ENCODE measurements at places on chromosomes 13 and 19.

- DNase-seq, result no peak
These were observed 58.9 kb downstream of the SPACA7 start for GRCh38 chr13:112434937-112435523.

DNA sequence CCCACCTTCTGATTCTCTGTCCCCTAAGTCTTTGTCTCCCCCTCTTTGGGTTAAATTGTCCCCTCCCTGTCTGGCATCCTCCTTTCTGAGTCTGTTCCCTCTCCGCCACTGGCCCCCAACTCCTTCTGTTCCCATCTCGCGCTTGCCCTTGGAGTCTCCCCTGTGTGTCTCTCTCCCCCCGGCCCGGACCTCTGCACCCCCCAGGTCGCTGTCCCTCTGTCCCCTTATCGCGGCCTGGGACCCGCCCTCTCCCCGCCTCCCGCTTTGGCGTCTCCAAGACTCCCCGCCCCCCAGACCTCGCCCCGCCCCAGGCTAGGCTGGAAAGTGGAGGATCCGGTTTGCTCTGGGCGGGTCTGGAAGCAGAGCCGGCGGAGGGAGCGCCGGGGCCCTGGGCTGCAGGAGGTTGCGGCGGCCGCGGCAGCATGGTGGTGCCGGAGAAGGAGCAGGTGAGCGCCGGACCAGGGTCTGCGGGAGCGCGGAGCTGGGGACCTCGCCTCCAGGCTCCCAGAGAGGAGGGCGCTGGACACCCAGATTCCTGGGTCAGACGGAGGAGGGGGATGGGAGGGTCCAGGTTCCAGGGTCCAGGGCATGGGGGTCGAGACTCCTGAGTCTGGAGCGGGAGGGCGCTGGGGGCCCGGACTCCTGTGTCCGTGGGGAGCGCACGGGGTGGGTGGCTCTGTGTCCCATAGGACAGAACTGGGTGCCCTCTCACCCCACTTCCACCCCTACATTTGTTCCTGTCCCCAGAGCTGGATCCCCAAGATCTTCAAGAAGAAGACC, at the start of gene TRPM4:
TSS of gene TRPM4 (plus strand) at position 348 of the 780 bp plus-strand sequence. CDS start at position 423, 75 bp downstream.
- peak; percentile 30 for DNase-seq

GRCh38 chr19:39539518-39540332, at the start of gene EID2:
EID2 (minus strand) TSS chr19:39540161; CDS start chr19:39540079, 82 bp downstream.
- DNase-seq, result peak; percentile 91

- DNase-seq, result no peak
These were observed 202.5 kb upstream of the RFC3 start for GRCh38 chr13:33615436-33615835.

GRCh38 chr19:10842788-10843187, 5.4 kb upstream of the C19orf38 start:
- DNase-seq, result no peak

DNA sequence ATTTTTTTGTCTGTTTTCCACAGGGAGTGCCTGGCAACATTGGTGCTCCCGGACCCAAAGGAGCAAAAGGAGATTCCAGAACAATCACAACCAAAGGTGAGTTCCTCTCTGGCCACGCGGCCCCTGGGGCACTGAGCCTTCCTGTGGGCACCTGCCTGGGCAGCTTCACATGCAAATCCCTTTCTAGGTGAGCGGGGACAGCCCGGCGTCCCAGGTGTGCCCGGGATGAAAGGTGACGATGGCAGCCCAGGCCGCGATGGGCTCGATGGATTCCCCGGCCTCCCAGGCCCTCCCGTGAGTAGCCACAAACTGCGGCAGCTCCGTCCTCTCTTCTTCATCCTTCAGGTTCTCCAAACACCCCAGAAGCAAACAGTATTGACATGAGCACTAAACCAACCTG, 99.4 kb downstream of the RAB20 start:
- DNase-seq, result no peak

- DNase-seq, result no peak
These were observed 5.3 kb upstream of the GPR183 start for GRCh38 chr13:99312493-99312883.

GRCh38 chr19:32475141-32476031, 69.8 kb downstream of the DPY19L3 start:
- DNase-seq, result no peak

GRCh38 chr13:60267498-60268202, 103.9 kb upstream of the DIAPH3 start:
- no peak for DNase-seq

GRCh38 chr13:50631041-50631440, 212.5 kb downstream of the DLEU7 start:
- no peak for DNase-seq

DNA sequence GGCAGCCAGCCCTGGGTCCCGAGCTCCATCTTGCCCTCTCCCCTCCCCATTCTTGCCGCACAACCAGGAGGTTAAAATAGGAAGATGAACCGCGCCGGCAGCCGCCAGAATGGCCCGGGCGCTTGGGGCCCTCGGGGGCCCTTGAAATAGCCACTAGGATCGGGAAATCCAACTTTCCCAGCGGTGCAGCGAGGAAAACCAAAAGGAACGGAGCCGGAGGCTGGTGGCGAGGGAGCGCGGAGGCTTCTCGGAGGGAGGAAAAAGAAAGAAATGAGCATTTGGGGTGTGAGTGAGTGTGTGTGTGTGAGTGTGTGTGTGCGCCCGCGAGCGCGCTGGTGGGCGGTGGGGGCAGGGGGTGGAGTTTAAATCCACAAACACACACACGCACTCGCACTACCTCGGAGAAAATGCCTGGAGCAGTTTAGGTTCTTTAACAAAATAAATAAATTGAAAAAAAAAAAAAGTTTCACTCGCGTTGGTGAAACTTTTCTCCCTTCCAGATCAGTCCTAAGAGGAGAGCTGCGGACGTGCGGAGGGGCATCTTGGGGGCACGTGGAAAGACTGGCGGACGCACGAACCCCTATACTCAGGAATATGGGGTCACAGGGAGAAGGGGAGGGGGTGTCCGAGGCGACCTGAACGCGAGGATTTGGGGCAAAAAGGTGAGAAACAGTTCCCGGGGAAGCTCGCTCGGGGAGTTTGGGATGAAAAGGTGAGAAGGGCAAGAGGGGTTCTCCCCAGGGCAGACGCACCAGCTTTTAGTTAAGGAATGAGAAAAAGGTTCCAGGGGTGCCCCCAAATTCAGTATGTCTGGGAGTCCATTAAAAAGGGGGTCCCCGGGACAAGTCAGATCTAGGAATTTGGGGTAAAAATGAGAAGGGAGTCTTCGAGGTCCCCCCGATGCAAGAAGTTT, 1.3 kb downstream of the RFX2 start:
- no peak for DNase-seq

GRCh38 chr13:110662777-110663443, 43.0 kb downstream of the CARS2 start:
- DNase-seq, result no peak

GRCh38 chr19:9323557-9323918, 441 bp upstream of the ZNF559 start:
- no peak for DNase-seq

GRCh38 chr19:8905342-8905741, 73.2 kb downstream of the MBD3L1 start:
- DNase-seq, result no peak

DNA sequence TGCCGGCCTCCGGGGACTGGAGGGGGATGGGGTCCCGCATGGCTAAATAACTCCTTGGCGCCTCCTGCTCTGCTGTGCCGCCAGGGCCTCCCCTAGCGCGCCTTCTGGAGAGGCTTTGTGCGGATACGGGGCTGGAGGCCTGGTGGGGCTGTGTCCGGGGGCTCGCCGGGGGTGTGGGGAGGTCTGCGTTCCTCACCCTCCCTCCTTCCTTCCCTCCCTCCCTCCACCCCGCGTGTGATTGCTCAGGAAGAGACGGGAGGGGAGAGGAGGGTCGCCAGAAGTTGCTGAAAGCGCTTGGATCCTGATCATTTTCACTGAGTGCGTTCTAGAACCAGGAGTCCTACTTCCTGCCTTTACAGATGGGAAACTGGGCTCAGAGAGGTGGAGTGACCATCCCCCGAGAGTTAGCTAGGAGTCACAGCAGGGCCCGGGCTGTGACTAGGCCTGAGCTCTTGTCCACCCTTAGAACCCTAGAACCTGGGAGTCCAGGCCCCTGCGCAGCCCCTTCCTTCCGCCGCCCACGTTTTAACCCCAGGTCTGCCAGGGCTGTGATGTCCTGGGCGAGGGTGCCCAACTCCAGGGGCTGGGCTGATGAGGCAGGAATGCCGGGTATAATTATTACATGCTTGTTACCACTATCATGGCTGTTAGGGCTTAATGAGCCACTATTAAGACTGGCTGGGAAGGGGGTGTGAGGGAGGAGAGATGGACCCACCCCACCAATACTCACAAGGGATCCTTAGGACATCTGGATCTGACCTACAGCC, 782 bp upstream of the JUND start:
- no peak for DNase-seq

DNA sequence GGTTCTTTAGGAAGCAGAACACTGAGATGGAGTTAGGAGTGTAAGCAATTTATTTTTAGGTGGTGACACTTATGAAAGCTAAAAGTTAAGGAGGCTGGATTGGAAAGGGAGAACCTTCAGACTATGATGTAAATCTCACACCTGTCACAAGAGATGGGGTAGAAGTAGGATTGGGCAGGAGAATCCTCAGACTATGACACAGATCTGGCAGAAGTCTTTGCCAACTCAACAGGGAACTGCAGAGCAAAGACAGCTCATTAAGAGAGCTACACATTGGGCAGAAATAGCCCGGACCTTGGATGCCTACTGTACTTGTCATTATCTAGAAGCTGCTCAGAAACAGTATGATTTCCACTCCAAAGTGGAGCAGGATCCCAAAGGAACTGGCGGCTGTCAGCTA, 134.4 kb downstream of the DNAJC15 start:
- no peak for DNase-seq

DNA sequence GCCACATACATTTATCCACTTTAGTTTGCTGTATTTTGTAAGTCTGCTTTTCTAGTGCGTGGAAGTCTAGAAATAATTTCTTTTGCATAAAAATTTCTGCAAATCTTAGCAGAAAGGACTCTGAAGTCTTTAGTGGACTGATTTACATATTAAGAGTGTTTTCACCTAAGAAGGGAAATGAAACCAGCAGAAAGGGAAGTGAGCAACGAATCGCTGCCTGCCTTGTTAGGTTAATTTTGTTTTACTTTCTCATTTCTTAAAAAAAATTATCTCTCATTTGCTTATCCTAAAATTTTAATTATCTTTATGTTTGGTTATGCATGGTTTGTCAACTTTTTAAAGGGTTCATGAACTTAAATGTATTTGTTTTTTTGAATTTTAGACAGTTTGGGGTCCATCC, 767 bp upstream of the GPR18 start:
- no peak for DNase-seq

DNA sequence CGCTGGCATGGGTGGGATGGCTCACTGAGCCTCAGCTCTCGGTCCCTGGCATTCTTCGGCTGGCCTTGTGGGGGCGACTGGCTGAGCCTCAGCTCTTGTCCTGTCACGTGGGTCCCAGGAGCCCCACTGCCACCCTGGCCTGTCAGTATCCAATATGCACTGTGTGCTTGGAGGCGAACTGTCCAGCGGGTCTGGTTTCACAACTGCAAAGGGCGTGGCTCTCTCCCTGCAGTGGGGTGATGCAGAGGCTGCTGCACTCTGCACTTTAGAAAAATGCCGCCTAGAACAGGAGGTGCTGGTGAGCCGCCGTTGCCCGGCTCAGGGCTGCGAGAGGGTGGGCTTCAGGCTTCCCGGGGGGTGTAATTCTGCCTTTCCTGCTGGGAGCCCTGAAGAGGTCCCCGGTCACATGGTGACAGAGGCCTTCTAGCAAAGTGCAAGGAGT, 17.0 kb upstream of the TMEM255B start:
- no peak for DNase-seq

DNA sequence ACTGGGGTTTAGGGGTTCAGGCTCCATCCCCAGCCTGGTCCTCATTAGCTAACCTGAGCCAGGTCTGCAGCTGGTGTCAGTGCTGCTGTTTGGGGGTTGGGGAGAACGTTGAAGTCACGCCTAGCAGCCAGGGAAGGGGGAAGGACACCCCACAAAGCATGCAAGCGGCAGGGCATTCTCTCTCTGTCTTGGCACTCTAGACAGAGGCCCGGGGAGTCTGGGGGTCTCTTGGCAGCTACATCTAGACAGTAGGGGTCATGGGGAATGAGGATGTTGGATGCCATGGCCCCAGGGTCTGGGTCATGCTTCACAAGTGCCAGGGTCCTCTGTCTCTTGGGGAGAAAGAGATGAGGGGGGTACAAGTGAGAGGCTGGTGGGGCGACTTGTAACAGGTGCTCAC, 2.6 kb downstream of the ERICH4 start:
- DNase-seq, result no peak

- DNase-seq, result peak; percentile 81
These were observed at the start of gene BST2 for GRCh38 chr19:17405250-17406045. BST2 (minus strand) TSS chr19:17405630; CDS start chr19:17405575, 55 bp downstream.

DNA sequence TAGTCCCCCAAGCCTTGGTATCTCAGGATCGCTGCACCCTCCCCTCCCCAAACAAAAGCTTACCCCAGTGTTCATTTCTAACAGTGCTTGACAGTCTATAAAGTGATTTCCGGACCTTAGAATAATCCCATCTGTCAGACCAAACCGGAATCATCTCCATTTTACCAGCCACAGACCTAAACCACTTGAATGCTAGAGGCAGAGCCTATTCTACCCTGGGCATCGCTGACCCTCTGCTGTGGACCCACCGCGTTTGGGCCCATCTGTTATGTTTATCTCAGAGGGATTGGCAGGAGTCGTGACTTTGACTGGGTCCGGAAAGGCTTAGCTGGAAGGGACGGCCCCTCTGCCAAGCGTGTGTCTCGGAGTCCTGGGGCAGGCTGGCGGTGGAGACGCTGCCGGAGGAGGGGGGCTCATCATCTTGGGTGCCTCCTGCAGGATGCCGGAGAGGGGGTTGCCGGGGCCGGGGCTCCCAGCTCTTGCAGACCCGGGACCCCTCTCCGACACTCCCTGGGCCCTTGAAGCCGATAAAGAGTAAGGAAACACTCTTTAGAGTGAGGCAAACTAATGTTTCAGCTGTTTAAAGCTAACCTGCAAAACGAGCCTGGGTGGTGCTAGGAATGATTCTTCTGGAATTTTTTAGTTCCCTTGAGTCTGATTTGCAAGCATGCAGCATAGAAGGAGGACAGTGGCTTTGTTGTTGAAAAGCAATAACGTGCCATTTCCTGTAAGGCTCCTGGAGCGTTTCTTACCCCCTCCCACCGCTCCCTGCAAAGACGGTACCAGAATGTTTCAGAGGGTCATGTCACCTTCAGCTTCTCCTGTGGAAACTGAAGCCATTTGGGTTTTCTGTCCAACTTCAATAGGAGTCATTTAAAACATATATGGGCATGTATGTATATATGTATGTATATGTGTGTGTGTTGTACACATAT, 1.3 kb downstream of the SLC25A42 start:
- peak; percentile 42 for DNase-seq

- DNase-seq, result no peak
These were observed 186.3 kb downstream of the TUBA3C start for GRCh38 chr13:18995259-18995873.

GRCh38 chr13:101982903-101983302, 418.9 kb downstream of the FGF14 start:
- no peak for DNase-seq
